ENCODE measurements at places on chromosomes 16 and 17. TPM values are rescaled to one million over a fixed set of nuclear protein-coding genes. Genes with fewer than 3 reads are reported as not detected.

GRCh38 chr16:85584267-85584666 is 28.9 kb upstream of the GSE1 start:
- no peak for DNase-seq

- no peak for DNase-seq
Observed at GRCh38 chr17:539766-540165, 174.9 kb downstream of the VPS53 start.

Gene RANBP10
- 19.2 TPM for polyA plus RNA-seq

- DNase-seq: no peak
Observed at GRCh38 chr17:77865716-77866115, 92.8 kb upstream of the TNRC6C start.

DNA sequence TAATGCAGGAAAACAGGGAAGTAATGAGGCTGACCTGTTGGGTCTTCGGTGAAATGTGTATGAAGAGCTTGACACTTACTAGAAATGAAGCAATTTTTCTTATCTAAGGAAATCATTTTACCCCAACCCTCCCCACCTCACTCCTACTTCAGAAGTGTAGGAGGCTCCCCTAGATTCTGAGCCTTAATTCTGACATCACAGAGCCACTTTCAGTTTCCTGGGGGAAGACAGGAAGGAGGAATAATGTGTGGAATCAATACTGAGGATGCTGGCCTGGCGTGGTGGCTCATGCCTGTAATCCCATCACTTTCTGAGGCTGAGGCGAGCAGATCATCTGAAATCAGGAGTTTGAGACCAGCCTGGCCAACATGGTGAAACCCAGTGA is 20.3 kb downstream of the FBRS start:
- no peak for DNase-seq

Gene RMI2
- 26.3 TPM for polyA plus RNA-seq

DNA sequence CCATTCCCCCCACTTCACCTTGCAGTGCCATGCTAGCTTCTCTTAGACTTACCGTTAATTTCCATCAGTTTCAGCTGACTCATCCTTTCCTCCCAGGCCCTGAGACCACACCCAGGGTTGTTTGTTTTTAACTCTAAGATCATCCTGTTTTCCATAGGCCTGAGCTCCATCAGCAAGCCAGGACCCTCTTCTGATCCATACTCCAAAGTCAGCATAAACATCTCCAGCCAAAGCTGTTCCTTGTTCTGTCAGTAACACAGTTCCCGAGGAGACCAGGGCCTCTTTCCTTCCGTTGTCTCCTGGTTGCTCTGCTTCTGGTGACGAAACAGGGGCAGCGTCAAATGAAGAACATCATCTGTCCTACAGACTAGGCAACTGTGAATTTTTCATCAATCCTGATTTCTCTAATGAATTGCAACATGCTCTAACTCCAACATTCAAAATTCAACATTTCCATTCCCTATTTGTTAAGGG is 83.8 kb upstream of the HNF1B start:
- DNase-seq: no peak

- DNase-seq: no peak
Observed at GRCh38 chr17:62008294-62008693, 56.8 kb downstream of the MED13 start.

DNA sequence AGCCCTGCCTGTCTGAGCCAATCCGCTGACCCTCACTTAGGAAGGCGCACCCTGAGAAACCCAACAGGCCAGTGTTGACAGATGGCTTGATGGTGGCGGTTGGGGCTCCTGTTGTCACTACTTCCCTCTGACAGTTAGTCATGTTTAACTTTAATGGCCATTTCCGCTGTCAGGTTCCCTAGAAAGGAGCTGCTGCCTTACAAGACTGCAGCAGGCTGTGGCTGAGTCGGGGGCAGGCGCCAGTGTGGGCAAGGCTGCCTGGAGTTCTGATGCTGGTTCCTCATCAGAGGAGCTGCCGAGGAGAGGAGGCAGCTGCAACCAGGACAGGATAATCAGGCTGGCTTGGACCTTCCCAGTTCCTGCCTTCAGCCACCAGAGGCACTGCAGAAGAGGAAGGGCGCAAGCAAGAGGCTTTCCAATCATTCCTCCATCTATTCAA is 223.2 kb upstream of the DYNLRB2 start:
- DNase-seq: no peak

GRCh38 chr17:27622986-27623385 is 8.0 kb upstream of the LGALS9 start:
- DNase-seq: no peak

GRCh38 chr16:31528523-31529107 is 915 bp downstream of the AHSP start:
- no peak for DNase-seq

Gene PIGQ
- 55.6 TPM for polyA plus RNA-seq

Gene FSCN2
- polyA plus RNA-seq: 1.2 TPM

DNA sequence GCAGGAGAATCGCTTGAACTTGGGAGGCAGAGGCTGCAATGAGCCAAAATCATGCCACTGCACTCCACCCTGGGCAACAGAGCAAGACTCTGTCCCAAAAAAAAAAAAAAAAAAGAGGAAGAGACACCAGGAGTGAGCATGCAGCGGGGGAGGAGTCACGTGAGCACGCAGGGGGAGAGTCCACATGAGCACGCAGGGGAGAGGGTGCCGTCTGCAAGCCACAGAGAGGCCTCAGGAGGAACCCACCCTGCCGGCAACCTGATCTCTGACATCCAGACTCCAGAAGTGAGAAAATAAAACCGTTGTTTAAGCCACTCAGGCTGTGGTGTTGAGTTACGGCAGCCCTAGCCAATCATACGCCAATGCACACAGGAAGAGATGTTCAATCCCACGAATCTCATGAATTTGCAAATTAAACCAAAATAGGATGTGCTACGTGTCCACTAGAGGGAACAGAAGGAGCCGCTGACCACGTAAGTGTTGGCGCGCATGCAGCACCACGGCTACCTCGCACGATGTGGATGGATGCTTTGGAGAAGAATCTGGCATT is 42.2 kb downstream of the CCDC57 start:
- DNase-seq: no peak

Gene CCL8
- polyA plus RNA-seq: 0.22 TPM
